Effector CD8-positive, alpha-beta T cell (primary cell): ENCODE measurements at places on chromosomes 11 and 22.

GRCh38 chr22:22761606-22761962 lies 117.2 kb downstream of the GGTLC2 start:
- DNase-seq = no peak

GRCh38 chr11:110251836-110252235 lies 44.6 kb downstream of the RDX start:
- DNase-seq = no peak

DNA sequence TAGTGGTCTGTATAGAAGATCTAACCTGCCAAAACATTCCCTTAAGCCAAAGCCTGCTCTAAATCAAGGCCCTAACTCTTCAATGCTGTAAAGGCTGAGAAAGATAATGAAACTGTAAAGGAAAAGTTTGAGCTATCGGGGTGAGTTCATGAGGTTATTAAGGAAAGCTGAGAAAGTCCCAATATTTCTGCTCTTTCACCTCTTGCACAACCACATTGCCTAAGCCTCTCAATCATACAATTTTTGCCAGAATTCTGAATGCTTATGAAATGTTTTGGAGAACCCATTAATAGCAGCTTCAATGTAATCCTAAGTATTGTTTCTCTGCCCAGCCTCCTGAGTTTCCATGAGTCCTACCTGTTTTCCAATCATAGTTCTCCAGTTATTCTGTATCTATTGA lies 373.2 kb downstream of the LUZP2 start:
- DNase-seq = no peak

DNA sequence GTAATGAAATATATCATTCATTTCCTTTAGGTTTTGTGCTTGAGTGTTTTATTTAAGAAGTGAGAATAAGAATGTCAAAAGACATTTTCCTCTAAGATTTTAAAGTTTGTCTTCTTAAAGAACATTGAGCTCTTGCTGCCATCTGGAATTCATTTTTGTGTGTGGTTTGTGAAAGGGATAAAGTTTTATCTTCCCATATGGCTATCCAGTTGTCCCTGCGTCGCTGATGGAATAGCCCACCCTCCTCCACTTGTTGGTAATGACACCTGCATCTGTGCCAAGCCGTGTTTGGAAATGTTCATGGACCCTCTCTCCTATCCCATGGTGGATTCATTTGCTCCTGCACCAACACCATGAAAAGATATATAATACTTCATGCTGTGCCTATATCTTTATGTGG lies 901.5 kb downstream of the BRD1 start:
- DNase-seq = no peak

GRCh38 chr11:66478729-66479393 lies 1.4 kb upstream of the DPP3 start:
- peak; percentile 16 for DNase-seq

- no peak for DNase-seq
Observed at GRCh38 chr11:72981971-72982685, 160.0 kb downstream of the FCHSD2 start.

DNA sequence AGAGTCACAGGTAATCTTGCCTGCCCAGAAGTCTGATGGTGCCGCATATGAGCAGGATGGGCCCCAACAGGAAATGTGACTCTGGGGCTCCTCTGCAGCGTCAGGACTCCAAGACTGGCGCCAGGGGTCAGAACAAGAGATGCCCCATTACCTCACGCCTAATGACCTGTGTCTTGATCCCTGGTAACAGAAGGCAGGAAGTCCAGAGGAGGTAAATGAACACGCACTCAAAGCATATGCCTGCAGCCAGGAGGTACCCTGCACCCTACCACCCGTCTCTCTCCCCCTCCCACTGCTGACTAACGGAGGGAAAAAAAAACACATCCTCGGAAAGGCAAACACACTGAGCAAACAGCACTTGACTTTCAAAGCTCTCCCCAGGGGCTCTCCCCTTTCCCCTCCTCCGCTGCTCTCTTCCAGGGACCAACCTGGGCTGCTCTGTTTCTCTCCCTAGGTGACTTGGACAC lies 37.3 kb downstream of the ABCC8 start:
- no peak for DNase-seq

GRCh38 chr11:96614101-96614500 lies 224.3 kb downstream of the JRKL start:
- no peak for DNase-seq

- DNase-seq = no peak
Observed at GRCh38 chr22:17726006-17726927, 48.0 kb downstream of the BID start.

DNA sequence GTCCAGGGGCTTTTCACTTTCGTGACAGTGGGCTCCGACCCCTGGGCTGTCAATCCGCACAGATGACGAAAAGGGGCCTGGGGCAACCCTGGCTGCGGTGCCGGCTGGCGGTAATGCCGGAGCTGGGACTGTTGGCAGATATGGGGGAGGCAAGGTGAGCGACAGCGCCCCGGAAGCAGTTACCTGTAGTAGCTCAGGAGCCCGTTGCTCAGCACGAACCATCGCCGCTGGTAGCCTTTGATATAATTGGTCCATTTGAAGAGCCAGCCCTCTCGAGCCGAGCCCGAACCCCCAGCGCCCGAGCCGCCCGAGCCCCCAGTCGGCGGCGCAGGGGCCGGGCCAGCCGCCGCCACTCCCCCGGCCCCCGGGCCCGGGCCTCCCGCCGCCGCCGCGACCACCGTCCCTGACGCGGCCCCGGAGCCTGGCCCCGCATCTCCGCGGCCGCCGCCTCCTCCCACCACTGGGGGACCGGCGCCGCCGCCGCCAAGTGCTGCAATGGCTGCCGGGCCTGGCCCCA lies 396 bp downstream of the OSBP start:
- DNase-seq = peak; percentile 50

- DNase-seq = no peak
Observed at GRCh38 chr22:27535452-27535851, 266.1 kb downstream of the MN1 start.

DNA sequence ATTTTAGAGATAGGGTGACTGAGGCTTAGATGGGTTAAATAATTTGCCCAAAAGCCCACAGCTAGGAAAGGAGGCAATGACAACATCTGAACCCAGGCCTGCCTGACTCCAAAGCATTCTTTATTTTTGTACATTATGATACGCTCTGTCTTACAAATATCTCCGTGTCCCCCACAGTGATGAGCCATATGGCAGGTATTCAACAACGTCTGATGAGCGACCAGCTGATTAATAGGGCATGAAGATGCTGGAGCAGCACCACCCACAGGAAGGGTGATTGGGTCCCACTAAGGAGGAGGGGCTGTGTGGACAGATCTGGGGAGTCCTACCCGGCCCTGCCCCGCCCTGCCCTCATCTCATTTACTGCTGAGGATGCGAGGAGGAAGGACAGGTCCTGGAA lies 380.6 kb downstream of the CADM1 start:
- no peak for DNase-seq

DNA sequence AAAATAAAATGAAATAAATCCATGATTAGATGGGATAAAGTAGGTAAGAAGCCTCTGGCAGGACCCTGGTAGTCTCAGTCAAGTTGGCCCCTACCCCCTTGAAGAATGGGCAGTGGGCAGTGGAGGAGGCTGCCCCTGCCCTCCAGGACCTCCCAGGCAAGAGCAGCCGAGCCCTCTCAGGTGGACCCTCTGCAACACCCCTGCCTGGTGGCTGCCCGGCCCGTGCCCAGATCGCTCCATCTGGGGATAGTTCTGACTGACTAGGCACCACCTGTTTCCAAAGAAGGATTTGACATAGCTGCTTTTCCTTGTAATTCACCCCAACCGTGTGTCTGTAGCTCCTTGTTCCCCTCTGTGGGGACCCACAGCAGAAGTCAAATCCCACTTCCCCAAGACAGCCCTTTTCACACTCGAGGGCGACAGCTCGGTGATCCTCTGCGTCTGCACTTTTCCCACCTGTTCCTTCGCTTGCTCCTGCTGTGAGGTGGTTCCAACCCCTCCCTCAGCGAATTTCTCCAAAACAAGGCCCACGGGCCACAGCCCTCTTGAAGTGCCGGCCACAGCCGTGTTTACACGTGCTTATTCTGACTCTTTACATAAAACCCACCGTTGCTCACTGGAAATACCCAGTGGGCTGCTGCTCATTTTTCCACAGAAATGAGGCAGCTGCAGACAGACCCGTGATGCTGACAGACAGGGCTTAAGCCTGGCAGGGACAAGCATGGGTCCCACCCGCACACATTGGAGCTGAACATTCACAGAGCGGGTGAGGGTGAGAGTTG lies 5.5 kb upstream of the TMPRSS13 start:
- no peak for DNase-seq
